ENCODE measurements at places on chromosomes 3 and 15.

DNA sequence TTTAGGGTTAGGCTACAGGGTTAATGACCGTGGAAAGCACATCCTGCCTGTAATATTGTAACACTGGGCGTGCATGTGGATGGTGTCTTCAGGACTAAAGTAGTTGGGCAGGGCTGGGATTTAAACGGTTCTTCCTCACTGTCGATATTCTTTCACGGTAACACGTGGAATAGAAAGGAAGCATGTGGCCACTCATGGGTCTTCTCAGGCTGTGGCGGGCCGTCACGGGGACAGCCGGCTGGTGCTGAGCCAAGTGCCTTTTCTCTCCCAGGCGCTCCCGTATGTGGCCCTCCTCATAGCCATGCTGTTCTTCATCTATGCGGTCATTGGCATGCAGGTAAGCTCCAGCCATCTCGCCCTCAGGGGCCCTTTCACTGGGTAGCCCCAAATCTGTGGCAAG, 73.7 kb downstream of the CHDH start:
- DNase-seq = no peak

DNA sequence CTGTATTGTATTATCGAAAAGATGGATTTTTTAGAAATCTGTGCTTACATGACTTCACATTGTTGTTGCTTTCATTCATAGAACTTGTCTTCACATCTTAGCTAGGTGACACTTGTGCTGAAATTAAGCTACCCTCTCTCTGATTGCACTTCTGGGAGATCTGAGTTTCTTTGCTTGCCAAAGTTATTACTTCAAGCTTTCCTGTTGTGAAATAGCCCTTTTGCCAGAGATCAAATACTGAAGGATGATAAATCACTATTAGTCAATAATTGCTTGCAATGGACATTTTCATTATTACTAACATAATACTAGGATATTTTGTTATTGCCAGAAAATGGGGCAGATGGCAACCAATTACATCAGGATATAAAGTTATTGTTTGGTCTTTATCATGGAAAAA, 34.7 kb downstream of the PIK3CA start:
- DNase-seq = no peak

GRCh38 chr15:34708422-34708821, 46.4 kb downstream of the GJD2 start:
- no peak for DNase-seq

GRCh38 chr3:74642876-74643275, 28.4 kb upstream of the CNTN3 start:
- DNase-seq = no peak

DNA sequence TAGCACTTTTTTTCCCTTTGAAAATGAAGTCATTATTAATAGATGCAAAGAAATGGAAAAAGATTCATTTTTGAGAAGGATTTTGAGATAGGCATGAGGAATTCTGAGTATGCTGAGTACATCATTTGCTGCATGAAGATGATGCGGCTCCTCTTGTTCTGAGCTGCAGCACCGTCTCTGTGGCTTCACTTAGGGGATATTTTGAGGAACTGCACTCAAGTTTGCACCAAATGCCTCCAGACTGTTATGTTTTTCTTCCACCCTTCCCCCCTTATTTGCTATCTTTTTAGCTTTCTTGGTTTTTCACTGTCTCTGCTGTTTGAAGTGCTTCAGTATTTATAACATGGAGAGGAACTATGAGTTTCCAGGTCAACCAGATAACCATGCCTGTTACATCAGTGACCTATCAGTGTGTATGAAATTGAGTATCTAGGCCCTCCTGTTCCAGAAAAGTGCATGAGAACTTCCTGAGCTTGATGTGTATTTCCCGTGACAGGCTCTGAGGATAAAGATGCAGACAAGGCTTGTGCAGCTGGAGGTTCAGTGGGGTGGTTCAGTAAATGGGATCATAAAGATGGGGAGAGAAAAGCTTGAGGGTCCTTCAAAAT, 128.7 kb downstream of the PDCD6IP start:
- no peak for DNase-seq

DNA sequence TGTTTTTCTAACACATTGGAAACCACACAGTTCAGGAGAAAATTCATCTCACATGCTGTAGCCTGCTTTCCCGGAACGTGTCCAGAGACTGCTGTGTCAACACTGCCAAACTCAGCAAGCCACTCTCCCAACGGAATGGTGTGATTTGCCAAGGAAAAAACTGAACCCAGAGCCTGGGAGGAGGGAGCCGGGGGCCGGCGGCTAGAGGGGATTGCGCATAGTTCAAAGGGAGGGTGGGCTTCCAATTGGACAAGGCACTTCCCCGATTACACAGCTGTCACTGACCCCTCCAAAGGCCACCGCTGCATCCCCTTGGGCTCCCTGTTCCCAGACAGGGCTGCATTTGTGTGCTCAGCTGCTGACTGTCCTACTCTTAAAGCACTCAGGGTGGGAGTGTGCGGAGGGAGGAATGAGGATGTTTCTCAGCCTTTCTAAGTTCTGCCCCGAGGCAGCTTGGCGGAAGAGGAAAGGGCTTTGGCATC, 256.2 kb downstream of the ZNF621 start:
- no peak for DNase-seq

DNA sequence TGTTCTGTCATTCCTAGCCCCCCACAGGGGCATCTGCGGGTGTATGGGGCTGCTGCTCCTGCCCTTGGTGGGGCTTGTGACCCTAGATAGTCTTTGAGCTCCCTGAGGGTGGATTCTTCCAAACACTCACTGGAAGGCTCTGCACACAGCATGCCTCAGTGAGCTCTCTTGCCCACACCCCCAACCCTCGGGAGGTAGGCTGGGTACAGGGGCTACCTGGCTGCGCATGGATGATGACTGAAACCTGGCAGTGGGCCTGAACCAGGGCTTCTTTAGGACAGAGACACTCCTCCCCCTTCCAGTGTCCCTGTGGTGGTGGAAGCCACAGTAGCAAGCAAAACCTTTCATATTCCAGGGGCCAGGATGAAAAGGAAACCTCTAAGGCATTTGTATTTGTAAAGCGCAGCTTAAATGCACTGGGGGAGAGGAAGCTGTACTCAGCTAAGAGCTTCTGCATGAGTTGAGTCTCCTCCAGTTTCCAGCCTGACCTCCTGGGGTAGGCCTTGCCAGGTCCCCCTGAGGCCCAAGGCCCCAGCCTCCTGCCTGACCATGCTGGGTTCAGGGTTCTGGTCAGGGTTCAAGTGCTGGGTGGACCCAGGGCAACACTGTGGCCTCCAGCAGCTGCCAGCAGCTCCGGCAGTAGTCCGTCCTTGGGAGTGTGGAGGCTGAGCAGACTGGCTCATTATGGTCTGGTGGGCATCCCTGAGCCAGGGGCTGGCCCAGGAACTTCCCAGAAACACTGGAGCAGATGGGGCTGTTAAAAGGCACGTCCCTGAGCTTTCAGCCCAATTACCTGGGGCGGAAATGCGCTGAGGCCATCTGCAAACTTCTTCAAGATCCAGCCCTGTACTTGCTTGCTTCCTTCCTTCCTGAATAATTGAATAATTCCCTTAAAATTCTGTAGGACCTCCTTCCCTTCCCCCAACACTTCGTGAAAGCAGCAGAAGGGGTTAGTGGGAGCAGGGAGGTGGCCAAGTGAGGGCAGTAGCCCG, 89.7 kb downstream of the HMG20A start:
- no peak for DNase-seq
